ENCODE measurements at places on chromosomes 2 and 18.

DNA sequence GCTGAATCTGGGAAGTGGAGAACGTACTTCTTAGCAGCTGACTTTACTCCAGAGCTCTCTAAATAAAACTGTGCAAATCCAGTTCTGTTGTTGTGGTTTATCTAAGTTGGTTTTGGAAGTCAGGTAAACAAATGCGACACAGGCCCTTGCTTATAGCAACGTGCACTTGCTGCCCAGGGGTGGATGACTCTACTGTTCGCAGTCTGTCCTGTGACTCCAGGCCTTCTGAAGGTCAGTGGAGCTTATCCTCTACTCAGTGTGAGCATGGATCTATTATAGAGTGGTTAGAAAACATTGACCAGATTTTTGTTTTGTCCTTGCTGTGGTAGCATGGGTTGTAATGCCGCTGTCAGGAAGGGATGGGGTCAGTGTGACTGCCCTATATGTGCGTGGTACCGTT lies 89.1 kb downstream of the ZNF236 start:
- DNase-seq, result no peak

- no peak for DNase-seq
These were observed 646 bp downstream of the PHLPP1 start for GRCh38 chr18:62715759-62716615.

GRCh38 chr2:222734703-222735014 lies 63.2 kb downstream of the MOGAT1 start:
- DNase-seq, result no peak

DNA sequence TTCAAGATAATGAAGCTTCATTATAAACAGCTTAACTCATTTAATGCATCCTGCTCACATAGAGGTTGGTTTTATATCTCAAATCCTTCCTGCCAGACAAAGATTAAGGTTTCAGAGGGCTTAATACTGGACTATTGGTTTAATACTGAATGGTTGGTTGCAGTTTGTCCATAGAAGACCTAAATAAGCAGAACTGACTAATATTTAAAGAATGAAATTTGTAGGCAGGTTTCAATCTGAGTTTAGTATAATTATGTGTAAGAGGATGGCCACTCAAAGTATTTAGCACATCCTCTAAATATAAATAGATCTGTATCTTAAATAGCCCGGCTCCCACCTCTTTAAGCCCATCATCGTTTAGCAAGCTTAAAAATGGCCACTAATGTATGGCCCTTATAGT lies 92.5 kb downstream of the EPB41L5 start:
- DNase-seq, result no peak
